Activated CD8-positive, alpha-beta memory T cell treated with anti-CD3 and anti-CD28 coated beads, Interleukin-2, amount 10 ng/mL, durations not matched to agents 7 days and 5 days (primary cell): ENCODE measurements at places on chromosomes 13 and 19. TPM values are rescaled to one million over a fixed set of nuclear protein-coding genes. Genes with fewer than 3 reads are reported as not detected.

GRCh38 chr13:48235341-48236135, 2.5 kb downstream of the ITM2B start:
- H3K27me3 ChIP-seq, result peaks cover 15% of the 10 kb centered on the region
- peaks cover 40% of the 10 kb centered on the region for H3K4me1 ChIP-seq
- H3K36me3 ChIP-seq, result peaks cover 25% of the 10 kb centered on the region
- peak overlapping the region; percentile 40 for H3K27ac ChIP-seq

GRCh38 chr19:29946645-29947044, 4.6 kb downstream of the URI1 start:
- no peak overlapping the region for H3K4me3 ChIP-seq
- no peak overlapping the region for H3K27ac ChIP-seq

DNA sequence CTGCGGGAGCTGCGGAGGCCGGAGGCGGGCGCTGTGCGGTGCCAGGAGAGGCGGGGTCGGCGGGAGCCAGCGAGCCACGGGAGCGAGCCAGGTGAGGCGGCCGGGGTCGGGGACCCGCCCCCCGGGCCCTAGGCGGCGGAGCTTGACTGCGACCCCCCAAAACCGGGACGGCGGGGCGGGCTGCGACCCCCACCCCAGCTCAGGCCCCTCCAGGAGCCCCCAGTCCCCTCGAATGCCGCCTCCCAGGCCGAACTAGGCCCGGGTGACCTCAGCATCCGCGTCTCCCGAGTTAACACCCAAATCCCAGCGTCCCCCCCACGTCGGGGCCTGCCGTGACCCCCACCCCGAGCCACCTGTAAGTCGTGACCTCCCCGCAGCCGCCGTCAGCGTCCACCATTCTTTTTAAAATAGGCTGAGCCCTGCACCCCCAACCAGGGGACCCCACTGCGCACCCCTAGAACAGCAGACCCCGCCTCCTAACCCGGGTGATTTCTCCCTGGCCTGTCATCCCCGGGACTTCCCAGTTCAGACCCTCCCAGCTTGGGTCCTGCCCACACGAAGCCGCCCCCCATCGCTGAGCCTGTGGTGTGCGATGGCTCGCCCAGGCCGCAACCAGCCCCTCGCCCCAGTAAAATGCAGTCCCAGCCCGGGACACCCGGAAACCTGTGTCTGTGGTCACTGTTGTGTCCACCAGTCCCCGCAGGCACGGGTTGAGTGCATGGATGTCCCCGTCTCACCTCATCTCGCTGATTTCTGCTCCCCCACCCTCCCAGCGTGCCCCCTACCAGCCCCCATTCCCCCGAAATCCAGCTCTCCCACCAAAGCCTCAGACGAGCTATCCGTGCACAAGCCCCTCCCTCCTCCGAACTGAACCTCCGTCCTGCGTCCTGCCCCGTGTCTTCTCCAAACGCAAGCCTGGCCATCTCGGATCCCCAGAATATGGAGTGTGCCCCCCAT, 551 bp downstream of the FZR1 start:
- H3K4me3 ChIP-seq, result peak overlapping the region; percentile 92
- H3K27me3 ChIP-seq, result no peaks in the 10 kb centered on the region
- peak; percentile 66 for DNase-seq

DNA sequence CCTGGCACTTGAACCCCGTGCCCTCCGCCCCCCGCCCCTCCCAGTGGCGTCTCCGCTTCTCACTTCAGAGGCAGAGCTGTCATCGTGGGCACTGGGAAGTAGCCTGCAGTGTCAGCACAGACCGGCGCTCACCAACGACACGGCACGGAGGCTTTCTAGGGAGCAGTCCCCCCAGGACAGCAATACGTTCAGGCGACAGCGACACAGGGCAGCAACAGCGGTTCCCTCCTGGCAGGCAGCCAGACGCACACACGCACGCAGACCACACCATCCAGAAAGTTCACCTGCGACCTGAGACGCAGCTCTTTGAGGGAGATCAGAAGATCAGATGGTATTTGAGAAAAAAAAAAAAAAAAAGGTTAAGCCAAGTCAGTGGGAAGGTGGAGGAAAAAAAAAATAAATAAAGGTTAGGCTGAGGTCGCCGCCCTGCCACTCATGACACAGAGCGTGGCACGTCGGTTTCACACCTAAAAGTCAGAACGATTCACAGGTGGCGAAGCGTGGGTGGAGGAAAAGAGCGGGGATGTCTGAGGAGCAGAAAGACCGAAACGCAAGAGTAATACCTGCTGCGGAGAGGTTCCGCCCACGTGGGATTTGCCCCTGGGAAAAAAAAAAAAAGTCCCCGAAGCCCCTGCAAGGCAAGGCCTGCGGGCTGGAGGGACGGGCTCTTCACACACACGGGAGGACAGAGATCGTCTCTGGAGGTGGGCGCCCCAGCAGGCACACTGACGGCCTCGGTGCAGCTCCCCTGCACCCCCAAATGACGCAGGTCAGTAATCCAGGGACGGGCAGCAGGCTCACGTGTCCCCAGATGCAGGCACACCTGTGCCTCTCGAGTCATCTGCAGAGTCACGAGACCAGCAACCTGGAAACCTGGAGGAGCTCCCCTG, 94.5 kb downstream of the GNG7 start:
- peak overlapping the region; percentile 65 for H3K4me3 ChIP-seq
- peaks cover 33% of the 10 kb centered on the region for H3K4me1 ChIP-seq
- H3K27me3 ChIP-seq, result peaks cover 36% of the 10 kb centered on the region
- H3K36me3 ChIP-seq, result no peaks in the 10 kb centered on the region
- peak overlapping the region; percentile 41 for H3K27ac ChIP-seq

- H3K4me1 ChIP-seq, result no peaks in the 10 kb centered on the region
- H3K4me3 ChIP-seq, result no peak overlapping the region
- DNase-seq, result no peak
- no peaks in the 10 kb centered on the region for H3K27me3 ChIP-seq
- no peaks in the 10 kb centered on the region for H3K36me3 ChIP-seq
- no peak overlapping the region for H3K27ac ChIP-seq
These were observed 1626.2 kb upstream of the PCDH20 start for GRCh38 chr13:63041640-63042414.

DNA sequence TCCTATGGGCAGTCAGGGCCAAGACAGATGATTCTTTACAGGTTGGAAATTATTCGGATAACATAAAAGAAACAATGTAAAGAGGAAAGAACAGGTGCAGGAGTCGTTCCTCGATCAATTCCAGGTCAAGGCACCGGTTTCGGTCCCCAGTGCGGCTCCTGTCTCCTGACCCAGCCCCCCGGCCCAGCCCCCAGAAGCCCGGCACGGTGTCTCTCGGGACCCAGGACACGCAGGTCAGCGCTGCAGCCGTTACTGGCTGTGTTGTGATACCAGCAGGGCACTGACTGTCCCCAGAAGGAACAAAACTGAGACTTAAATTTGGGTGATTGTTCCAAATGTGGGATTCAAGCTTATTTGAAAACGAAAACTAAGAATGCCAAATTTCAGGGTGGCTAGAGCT, 8.5 kb downstream of the RASA3 start:
- DNase-seq, result no peak
- H3K4me1 ChIP-seq, result peaks cover 56% of the 10 kb centered on the region
- H3K4me3 ChIP-seq, result no peak overlapping the region
- H3K27me3 ChIP-seq, result no peaks in the 10 kb centered on the region

DNA sequence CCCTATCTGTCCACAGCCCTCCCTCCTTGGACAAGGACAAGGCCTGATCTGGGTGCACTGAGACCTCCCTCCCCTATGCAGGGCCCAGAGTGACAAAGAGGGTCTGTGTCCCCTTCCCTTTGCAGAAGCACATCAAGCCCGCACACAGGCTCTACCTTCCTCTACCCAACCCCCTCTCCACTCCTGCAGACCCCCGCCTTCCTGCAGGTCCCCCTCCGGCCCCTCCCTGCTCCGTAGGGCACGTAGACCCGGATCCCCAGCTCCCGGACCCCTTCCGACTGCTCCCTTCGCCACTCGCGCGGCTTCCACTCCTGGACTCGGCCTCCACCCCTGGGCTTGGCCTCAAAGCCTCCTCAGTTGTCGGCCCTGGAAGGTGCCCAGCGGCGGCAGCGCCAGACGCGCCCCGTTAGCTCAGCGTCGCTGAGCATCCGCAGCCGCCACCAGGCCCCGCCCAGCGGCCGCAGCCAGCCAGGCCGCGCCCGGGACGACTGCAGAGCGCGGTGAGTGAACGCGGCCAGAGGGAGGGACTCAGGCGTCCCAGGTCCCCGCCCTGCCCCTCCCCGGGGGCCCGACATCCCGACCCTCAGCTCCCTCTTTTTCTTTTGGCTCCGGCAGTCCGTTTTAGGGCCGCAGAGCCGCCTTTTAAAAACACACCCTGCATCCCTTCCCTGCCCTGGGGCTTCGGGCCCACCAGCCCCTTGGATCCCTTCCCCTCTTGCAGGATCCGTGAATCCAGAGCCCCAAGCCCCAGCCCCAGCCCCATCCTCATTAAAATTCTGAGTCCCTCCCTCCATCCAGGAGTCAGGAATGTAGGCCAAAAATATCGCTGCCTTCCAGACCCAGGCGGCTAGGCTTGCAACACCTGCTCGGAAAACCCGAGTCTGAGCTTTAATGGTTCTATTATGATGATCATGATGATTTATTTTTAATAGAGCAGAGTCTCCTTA, 1.5 kb upstream of the MYADM start:
- H3K4me3 ChIP-seq, result peak overlapping the region; percentile 97
- peaks cover 4% of the 10 kb centered on the region for H3K36me3 ChIP-seq
- peak overlapping the region; percentile 91 for H3K27ac ChIP-seq
- peak; percentile 81 for DNase-seq

DNA sequence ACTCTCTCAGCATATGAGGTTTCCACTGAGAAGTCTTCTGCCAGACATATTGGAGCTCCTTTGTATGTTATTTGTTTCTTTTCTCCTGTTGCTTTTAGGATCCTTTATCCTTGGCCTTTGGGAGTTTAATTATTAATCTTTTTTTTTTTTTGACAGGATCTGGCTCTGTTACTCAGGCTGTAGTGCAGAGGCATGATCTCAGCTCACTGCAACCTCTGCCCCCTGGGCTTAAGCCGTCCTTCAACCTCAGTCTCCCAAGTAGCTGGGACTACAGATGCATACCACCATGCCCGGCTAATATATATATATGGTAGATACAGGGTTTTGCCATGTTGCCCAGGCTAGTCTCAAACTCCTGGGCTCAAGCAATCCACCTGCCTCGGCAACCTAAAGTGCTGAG, 6.6 kb upstream of the CYP4F3 start:
- no peaks in the 10 kb centered on the region for H3K36me3 ChIP-seq
- H3K4me1 ChIP-seq, result peaks cover 2% of the 10 kb centered on the region
- peaks cover 5% of the 10 kb centered on the region for H3K27me3 ChIP-seq
- no peak overlapping the region for H3K27ac ChIP-seq

DNA sequence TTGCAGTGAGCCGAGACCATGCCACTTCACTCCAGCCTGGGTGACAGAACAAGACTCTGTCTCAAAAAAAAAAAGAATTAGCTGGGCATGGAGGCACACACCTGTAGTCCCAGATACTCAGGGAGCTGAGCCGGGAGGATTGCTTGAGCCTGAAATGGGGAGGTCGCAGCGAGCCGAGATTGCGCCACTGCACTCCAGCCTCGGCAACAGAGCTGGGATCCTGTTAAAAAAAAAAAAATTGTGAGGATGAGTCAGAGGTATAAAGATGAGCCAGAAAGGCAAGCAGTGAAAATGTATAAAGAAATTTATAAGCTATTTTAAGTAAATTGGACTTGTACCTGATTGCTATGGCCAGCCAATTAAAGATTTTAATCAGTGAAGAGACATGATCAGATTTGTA, 21.1 kb downstream of the KBTBD6 start:
- no peak for DNase-seq
- H3K4me3 ChIP-seq, result no peak overlapping the region
- no peaks in the 10 kb centered on the region for H3K27me3 ChIP-seq

- no peaks in the 10 kb centered on the region for H3K4me1 ChIP-seq
- H3K36me3 ChIP-seq, result no peaks in the 10 kb centered on the region
- DNase-seq, result no peak
- H3K27ac ChIP-seq, result no peak overlapping the region
- no peaks in the 10 kb centered on the region for H3K27me3 ChIP-seq
- no peak overlapping the region for H3K4me3 ChIP-seq
These were observed 117.0 kb upstream of the SOX21 start for GRCh38 chr13:94829185-94829836.

GRCh38 chr13:46202966-46203365, 8.8 kb upstream of the LRRC63 start:
- DNase-seq, result no peak
- H3K36me3 ChIP-seq, result peaks cover 2% of the 10 kb centered on the region
- H3K27me3 ChIP-seq, result no peaks in the 10 kb centered on the region
- peaks cover 42% of the 10 kb centered on the region for H3K4me1 ChIP-seq

DNA sequence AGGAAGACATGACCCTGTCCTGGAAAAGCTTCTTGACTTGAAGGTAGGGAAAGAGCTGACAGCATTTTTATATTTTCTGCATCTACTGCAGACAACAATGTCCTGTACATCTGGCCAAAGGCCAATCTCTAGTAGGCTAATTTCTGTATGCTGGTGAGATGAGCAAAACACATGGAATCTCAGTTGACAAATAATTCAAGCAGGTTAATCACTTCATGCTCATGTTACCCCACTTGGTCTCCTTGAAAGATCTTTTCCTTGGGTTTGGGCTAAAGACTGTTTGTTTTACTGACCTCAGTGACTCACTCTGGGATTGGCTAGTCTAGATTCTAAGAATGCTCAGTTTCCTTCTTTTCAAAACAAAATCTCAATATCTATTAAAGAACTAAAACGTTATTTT, 298.8 kb downstream of the LMO7 start:
- no peaks in the 10 kb centered on the region for H3K4me1 ChIP-seq
- no peak overlapping the region for H3K27ac ChIP-seq
- H3K27me3 ChIP-seq, result no peaks in the 10 kb centered on the region

GRCh38 chr13:35388441-35389355, 87.8 kb downstream of the MAB21L1 start:
- no peak for DNase-seq
- H3K27ac ChIP-seq, result no peak overlapping the region
- no peaks in the 10 kb centered on the region for H3K27me3 ChIP-seq
- no peaks in the 10 kb centered on the region for H3K4me1 ChIP-seq

GRCh38 chr13:74066937-74067336, 67.3 kb downstream of the KLF12 start:
- H3K27ac ChIP-seq, result no peak overlapping the region
- no peaks in the 10 kb centered on the region for H3K27me3 ChIP-seq
- H3K36me3 ChIP-seq, result peaks cover 25% of the 10 kb centered on the region
- no peak for DNase-seq

DNA sequence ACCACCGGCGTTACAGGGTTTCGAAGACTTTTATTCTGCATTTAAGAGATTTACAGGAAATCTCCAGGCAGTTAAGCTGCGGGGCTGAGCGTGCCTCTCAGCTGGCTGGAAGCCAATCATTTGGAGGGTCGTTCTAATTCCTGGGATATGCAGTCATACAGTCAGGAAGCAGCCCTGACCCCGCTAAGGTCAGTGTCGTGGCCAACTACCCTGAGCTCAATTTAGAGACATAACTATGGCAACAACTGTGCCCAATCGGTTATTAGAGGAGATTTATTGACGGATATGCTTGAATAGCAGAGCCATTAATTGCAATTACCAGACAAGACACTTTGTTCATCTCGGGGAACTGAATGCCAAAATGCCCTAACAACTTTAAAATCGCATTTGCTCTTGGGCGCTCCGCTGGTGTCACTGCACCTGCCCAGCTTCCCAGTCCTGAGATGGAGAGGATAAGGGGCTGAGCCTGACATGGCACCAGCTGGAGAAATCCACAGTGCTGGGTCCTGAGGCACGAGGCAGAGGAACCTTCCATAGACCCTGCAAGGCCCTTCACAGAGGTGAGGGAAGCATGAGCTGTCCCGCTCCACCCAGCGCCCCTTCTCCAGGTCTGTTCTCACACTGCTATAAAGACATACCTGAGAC, 15.1 kb upstream of the ZNF507 start:
- H3K27ac ChIP-seq, result no peak overlapping the region

Gene AMH
- 5.1 TPM for total RNA-seq

Gene TUBA3C
- not detected for total RNA-seq

Gene IRGC
- total RNA-seq, result not detected

Gene TYROBP
- total RNA-seq, result not detected

Gene NCAN
- not detected for total RNA-seq

Gene PGLYRP1
- not detected for total RNA-seq

Gene ZNF865
- 14.4 TPM for total RNA-seq
